ENCODE measurements at places on chromosomes 12 and 14.

DNA sequence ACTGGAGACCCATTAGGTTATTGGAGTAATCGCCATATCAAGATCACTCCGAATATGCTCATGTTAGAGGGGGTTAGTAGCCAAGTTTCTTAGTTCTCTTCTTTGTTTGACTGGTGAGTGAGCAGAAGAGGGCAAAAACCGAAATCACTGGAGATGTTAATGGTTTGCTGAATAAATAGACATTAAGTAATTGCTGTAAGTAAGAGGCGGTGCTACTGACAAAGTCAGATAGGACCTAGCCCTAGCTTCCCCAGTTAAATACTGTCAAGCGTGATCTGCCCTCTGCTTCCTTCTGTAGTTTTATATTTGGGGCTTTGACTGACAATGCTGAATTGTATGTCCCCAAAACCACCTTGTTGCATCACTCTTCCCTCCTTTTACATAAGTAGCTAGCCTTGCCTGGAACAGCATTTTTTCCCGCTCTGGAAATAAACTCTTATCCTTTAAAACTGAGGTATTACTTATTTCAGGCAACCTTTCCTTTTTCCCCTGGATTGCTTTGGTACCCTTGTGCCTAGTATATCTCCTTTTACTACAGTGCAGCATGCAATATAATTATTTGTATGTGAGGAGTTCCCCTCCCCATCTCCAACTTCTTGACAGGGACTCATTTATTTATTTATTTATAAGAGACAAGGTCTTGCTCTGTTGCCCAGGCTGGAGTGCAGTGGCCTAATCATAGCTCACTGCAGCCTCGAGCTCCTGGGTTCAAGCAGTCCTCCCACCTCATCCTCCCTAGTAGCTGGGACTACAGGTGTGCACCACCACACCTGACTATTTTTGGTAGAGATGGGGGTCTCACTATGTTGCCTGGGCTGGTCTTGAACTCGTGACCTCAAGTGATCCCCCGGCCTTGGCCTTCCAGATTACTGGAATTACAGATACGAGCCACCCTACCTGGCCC lies 1.4 kb downstream of the SNRPF start:
- no peak for DNase-seq

GRCh38 chr12:38154096-38155019 lies 162.2 kb upstream of the ALG10B start:
- DNase-seq, result no peak

- no peak for DNase-seq
Observed at GRCh38 chr14:104496095-104496494, 83.5 kb upstream of the C14orf180 start.

DNA sequence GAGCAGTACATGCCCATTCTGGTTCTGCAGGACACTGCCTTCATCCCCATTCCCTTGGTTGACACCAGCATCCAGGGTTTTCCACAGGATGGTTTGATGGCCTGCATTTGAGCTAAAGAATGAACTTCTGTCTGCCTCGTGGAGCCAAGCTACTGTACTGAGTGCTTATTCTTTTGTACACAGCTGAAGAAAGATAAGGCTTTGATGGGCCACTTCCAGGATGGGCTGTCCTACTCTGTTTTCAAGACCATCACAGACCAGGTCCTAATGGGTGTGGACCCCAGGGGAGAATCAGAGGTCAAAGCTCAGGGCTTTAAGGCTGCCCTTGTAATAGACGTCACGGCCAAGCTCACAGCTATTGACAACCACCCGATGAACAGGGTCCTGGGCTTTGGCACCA lies 23.7 kb downstream of the BCL2L14 start:
- DNase-seq, result no peak

GRCh38 chr12:72270246-72270645 lies 1.9 kb upstream of the TRHDE start:
- no peak for DNase-seq

All from AML-193 (cell line).